ENCODE measurements at places on chromosomes 2 and 18.

DNA sequence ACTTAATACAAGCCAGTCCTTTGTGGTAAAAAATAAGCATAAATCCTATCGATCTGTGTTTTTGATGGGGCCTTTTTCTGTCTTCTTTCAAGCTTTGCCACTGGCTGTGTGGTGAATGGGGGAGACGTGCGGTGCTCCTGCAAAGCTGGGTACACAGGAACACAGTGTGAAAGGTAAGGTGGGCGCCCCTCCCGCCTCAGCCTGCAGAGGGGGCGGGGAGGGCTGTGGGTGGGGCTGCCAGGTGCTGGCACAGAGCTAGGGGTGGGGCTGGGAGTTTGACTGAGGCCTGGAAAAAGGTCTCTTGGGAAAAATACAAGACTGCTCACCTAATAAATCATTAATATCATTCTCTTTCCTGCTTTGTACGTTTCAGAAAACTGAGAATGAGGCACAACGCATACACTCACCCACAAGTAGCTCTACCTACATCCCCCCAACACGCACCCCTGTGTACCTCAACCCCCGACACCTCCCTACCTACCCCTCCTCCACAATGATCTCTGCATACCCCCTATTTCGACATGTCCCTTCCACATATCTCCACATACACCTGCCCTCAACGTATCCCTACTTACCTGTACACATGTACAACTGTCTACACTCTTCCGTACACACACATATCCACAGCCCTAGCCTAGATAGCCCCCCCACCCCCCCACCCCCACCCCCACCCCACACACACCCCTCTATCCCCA lies 129.7 kb upstream of the TTC39C start:
- DNase-seq = no peak

DNA sequence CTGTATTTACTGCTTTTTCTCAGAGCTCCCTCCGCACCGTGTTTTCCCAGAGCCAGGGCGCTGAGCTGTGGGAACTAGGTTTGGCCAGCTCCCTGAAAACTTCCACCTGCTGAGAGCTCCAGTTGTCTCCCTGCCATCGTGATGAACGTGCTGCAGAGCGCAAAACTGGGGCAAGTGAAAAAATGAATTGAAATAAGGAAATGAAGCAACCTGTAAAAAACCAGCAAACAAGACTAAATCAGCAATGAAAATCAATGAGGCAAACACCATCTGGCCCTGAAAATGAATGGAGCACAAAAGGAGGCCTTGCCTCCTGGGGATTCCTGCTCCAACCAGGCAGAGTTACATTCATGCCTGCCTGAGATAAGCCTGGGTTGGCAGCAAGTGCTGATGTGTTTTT lies 129.9 kb downstream of the MARCHF4 start:
- no peak for DNase-seq

DNA sequence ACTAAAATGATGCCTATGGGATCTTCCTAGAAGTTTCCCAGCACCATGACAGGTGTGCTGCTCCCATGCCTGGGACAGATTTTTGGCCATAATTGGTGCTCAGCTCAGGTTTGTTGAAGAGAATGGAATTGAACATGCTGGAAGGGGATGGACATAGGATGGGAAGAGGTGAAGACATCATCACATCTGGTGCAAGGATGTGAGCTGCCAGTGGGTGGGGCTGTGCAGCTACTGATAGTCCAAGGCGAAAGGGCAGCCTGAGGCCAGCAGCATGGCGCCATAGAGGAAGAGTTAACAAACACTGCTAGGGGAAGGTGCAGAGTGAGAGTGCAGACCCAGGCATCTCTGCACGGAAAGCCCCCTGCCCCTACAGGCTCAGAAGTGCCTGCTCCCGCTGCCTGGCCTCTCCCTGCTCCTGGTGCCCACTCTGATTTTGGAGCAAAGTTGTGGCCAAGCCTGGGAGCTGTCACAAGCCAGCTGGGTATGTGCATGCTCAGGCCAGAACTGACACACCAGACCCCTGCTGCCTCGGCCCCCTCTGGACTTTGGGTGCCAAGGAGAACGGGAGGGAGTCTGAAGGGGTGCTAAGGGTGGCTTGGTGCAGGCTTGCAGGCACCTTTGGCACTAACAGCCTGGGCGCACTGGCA lies 178.6 kb downstream of the ZBTB7C start:
- DNase-seq = no peak

DNA sequence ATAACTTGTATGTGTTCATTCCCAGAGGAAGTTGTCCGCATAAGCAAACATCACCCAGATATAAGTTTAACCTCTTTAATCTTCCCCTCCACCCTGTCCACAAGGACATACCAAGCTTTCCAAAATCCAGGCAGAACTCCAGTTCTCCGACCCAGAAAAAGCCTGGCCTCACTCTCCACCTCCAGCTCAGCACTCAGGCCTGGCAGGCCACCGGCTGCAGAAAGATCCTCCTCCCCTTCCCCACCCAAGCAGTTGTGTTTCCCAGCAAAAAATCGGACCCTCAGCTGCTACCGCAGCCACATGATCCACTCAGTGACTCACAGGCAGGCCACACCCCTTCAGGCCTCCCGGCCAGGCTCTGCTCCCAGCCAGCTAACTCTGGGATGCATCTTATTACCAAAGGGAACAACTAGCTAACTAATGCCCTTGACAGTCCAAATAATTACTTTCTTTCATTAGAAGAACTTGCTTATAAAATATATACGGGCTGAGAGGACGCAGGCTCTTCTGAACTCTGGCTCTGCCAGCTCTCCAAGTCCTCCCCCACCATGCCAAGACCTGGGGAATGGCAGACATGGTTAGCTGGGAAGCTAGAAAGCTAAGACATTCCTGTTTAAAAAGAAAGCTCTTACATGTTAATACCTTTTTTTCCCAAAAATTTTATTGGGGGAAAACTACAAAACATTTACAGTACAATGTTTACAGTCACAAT lies 4.5 kb downstream of the ZFP36L2 start:
- peak; percentile 39 for DNase-seq

DNA sequence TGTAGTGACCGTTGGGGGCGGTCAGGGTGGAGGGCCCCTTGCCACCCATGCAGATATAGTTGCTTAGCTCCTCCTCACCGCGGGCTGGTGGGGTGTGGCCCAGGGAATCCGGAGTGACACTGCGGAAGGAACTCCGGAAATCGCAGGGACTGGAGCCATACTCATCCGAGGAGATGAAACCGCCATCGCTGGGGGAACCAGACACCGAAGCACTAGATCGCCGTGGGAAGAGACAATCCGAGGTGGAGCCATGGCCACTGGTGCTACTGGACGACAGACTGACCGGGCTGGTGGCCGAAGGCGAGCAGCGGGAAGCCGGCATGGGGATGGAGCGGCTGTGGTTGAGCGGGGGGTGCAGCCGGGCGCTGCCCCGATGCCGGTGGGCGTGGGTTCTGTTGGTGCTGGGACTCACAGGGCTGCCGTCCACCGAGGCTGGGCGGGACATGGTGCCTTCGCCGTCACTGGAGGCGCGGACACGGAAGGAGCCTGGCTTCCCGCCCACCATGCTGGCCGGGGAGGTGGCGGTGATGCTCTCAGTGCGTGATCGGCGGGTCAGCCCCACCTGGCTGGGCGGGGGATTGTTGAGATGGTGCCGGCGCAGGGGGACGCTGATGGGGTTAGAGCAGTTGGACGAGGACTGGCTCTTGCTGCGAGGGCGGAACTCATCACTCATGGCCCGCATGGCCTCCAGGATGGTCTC lies 2.2 kb downstream of the IRS1 start:
- DNase-seq = no peak

GRCh38 chr2:178529194-178529593 lies 48.9 kb downstream of the PLEKHA3 start:
- no peak for DNase-seq
